WTC11 (cell line): ENCODE measurements at places on chromosomes 2 and 18. TPM values are rescaled to one million over a fixed set of nuclear protein-coding genes. Genes with fewer than 3 reads are reported as not detected.
A peak's percentile ranks its signal among the peaks of the same experiment; 100 is the strongest.

- peaks cover 27% of the 10 kb centered on the region for H3K4me1 ChIP-seq
- no peak overlapping the region for H3K4me3 ChIP-seq
- H3K36me3 ChIP-seq = peaks cover 18% of the 10 kb centered on the region
- no peak for DNase-seq
- H3K27me3 ChIP-seq = peaks cover 21% of the 10 kb centered on the region
- H3K27ac ChIP-seq = no peak overlapping the region
Measured at GRCh38 chr2:120258196-120258595, 5.5 kb downstream of the RALB start.

DNA sequence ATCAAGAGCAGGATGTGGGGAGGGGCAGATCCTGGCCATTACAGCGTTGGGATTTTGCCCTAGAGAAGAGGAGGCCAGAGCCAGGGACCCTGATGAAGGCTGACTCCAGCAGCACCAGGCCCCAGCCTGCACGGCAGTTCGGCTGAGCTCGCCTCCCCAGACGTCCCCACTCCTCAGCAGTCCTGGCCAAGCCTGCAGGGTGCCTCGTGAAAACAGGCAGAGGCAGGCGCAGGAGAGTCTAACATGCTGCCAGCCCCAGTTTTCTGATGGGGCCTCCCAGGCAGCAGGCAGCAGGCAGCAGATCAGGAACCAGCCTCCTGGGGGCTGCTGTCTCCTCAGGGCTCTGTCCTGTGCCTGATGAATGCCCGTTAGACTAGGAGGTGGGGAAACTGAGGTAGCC lies 19.7 kb upstream of the GLI2 start:
- H3K36me3 ChIP-seq = no peaks in the 10 kb centered on the region
- H3K4me3 ChIP-seq = no peak overlapping the region
- no peak overlapping the region for H3K27ac ChIP-seq
- peaks cover 38% of the 10 kb centered on the region for H3K4me1 ChIP-seq
- peaks cover 65% of the 10 kb centered on the region for H3K27me3 ChIP-seq

- peaks cover 9% of the 10 kb centered on the region for H3K4me1 ChIP-seq
- H3K27me3 ChIP-seq = 0 out of 2 replicates have a peak, but pooled peaks cover 2% of the 10 kb centered on the region
- no peak overlapping the region for H3K4me3 ChIP-seq
- no peak for DNase-seq
- H3K36me3 ChIP-seq = peaks cover 45% of the 10 kb centered on the region
Measured at GRCh38 chr2:237639836-237640220, 12.4 kb downstream of the LRRFIP1 start.

DNA sequence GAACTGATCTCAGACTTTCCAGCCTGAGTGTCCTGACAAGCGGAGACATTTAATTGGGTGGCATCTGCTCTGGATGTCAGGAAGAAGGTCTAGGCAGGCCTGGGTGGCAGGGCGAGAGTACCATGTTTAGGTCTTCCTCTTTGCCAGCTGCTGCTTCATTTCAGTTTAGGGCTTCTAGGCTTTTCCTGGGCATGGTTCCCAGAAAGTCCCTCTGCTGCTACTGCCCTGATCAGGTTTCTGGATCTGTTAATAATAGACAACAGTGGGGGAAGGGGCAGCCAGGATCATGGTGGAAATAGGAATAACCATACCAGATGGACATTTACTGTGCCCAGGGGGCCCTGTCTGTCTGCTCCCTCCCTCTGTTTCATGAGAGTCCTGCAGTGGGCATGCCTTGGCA lies 2.3 kb upstream of the PLCD4 start:
- DNase-seq = no peak
- peaks cover 4% of the 10 kb centered on the region; the same call in 1 of the 2 replicates for H3K4me1 ChIP-seq
- no peaks in the 10 kb centered on the region for H3K27me3 ChIP-seq
- no peaks in the 10 kb centered on the region for H3K36me3 ChIP-seq

GRCh38 chr2:63844616-63845015 lies 2.9 kb downstream of the UGP2 start:
- H3K4me3 ChIP-seq = peak overlapping the region; percentile 100
- peaks cover 45% of the 10 kb centered on the region for H3K36me3 ChIP-seq
- peaks cover 59% of the 10 kb centered on the region for H3K4me1 ChIP-seq
- H3K27me3 ChIP-seq = no peaks in the 10 kb centered on the region

DNA sequence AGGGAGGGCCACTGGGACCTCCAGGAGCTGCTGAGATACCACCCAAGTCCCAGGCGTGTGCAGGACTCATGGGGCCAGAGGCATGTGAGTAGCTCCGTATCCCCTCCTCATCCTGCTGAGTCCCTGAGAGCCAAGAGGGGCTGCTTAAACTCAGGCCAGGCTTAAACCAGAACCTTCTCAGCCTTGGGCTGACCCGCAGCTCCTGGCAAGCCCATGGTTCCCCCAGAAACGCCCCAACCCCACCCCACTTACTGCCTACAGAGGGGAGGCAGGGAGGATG lies 2.5 kb upstream of the NMUR1 start:
- H3K27ac ChIP-seq = no peak overlapping the region
- no peak for DNase-seq
- H3K4me3 ChIP-seq = no peak overlapping the region
- H3K36me3 ChIP-seq = no peaks in the 10 kb centered on the region
- peaks cover 10% of the 10 kb centered on the region; the same call in 1 of the 2 replicates for H3K4me1 ChIP-seq
- H3K27me3 ChIP-seq = peaks cover 32% of the 10 kb centered on the region

DNA sequence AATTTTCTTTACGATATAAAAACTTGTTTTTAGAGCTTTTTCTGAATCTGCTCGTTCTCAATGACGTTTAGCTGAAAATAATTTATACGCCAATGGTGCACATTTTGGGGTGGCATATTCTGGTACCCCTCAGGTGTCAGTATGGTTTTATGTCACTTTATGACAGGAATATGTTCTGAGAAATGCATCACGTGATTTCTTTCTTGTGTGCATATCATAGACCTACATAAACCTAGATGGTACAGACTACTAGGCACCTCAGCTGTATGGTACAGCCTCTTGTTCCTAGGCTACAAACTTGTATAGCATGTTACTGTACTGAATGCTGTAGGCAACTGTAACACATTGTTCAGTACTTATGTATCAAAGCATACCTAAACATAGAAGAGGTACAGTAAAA lies 68.2 kb downstream of the TMEM17 start:
- no peaks in the 10 kb centered on the region; the same call in 1 of the 2 replicates for H3K27me3 ChIP-seq
- no peak overlapping the region for H3K27ac ChIP-seq
- no peaks in the 10 kb centered on the region for H3K4me1 ChIP-seq
- H3K36me3 ChIP-seq = no peaks in the 10 kb centered on the region
- no peak for DNase-seq
- H3K4me3 ChIP-seq = no peak overlapping the region

GRCh38 chr2:156472686-156473085 lies 36.5 kb downstream of the GPD2 start:
- H3K27me3 ChIP-seq = no peaks in the 10 kb centered on the region
- peaks cover 2% of the 10 kb centered on the region; the same call in 1 of the 2 replicates for H3K36me3 ChIP-seq
- DNase-seq = no peak
- H3K27ac ChIP-seq = no peak overlapping the region
- H3K4me3 ChIP-seq = no peak overlapping the region
- peaks cover 24% of the 10 kb centered on the region for H3K4me1 ChIP-seq

GRCh38 chr2:226759768-226760167 lies 39.9 kb downstream of the IRS1 start:
- H3K27ac ChIP-seq = no peak overlapping the region
- peaks cover 37% of the 10 kb centered on the region for H3K4me1 ChIP-seq
- H3K27me3 ChIP-seq = no peaks in the 10 kb centered on the region
- no peak for DNase-seq

DNA sequence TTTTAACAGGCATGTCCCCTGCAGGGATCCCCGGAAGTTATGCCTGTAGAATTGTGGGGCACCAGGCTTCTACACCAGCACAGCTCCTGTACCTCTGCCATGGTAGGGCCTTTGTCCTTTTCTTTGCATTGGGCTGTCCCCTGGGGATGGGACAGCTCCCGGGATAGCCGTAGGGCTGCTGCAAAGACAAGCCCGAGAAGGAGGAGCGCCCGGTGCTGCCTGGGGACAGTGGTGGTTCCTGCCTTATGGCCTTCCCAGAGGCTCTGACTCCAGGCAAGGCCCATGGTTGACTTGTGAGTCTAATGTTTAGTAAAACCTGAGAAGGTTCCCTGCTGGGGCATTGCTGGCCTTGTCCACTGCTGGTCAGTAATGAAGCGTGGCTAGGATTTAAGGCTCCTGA lies 30.9 kb downstream of the TMEM37 start:
- no peaks in the 10 kb centered on the region for H3K36me3 ChIP-seq
- H3K4me3 ChIP-seq = no peak overlapping the region
- no peak overlapping the region for H3K27ac ChIP-seq

DNA sequence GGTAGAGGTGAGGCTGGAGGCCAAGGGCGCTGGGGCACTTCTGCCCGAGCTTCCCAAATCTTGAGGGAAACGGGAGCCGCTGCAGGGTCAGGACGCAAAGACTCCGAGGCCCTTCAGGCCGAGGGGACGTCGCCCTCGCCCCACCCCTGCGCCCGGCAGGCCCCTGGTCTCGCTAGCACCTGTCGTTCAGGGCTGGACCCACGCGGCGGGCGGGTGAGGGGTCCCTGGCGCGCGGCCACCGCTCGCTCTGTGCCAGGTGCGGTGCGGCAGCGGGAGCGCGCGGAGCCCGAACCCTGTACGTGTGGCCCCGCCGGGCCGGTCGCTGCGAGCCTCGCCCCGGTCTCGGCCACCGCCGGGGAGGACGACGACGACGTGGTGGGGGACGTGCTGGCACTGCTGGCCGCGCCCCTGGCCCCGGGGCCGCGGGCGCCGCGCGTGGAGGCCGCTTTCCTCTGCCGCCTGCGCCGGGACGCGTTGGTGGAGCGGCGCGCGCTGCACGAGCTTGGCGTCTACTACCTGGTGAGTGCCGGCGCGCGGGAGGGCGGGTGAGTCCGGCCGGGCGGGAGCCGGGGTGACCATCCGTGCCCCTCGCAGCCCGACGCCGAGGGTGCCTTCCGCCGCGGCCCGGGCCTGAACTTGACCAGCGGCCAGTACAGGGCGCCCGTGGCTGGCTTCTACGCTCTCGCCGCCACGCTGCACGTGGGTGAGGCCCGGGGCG lies 4.9 kb downstream of the ERFE start:
- no peak overlapping the region for H3K27ac ChIP-seq
- H3K4me1 ChIP-seq = peaks cover 6% of the 10 kb centered on the region
- peaks cover 52% of the 10 kb centered on the region for H3K27me3 ChIP-seq

DNA sequence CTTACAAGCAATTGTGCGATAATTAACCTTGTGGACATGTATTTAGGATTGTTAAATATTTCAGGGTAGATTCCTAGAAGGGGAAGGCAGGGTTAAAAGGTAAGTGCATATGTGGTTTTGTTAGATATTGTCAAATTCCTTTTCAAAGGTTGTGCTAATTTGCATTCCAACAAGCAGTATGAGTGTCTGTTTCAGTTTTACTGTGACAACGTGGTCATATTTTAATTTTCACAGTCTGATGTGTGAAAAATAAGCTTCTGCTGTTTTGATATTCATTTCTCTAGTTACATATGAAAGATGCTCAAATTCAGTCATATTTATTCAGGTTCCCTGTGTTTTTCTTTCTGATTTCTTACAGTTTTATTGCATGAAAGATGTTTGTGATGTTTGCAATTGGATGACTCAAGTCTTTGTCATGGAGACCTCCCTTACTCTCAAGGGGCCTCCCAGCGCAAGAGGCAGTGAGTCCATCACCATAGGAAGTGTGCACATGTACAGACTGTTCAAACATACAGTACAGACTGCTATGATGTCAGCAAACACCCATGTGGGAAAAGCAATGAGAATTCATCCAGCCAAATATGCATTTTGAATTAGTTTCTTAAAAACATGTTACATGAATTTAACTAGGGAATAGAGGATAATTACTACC lies 310.8 kb downstream of the GALR1 start:
- no peak overlapping the region for H3K27ac ChIP-seq
- no peaks in the 10 kb centered on the region for H3K4me1 ChIP-seq
- H3K4me3 ChIP-seq = no peak overlapping the region
- no peaks in the 10 kb centered on the region for H3K27me3 ChIP-seq

DNA sequence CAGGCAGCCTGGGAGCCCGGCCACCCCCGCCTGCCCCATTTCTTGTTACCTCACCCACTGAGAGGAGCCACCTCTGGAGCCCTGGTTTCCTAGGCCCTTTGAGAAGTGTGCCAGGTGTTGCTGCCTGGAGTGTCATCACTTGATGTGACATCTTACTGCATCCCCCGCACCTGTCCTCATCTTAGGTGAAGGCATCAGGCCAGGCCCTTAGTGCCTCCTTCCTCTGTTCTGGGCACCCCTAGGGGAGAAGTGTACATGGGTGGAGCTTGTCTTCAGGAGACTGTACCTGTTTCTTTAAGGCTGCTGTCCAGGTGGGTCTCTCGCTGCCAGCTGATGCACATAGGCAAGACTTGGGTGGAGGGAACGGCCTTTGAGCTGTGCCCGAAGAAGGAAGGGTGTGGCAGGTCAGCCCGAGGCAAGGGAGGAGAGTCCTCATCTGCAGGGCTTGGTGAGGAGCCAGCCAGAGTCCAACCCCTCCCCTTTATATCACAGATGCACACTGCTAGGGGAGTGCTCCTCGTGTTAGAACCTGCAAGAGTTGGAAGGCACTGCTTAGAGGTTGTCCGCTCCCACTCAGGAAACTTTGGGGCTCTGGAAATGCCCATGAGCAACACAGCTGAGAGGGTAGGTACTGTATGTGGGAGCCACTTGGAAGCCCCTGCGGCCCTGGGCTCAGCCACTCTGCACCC lies 45.9 kb downstream of the NCK2 start:
- DNase-seq = no peak
- no peak overlapping the region for H3K4me3 ChIP-seq
- no peaks in the 10 kb centered on the region for H3K36me3 ChIP-seq
- H3K4me1 ChIP-seq = peaks cover 70% of the 10 kb centered on the region

DNA sequence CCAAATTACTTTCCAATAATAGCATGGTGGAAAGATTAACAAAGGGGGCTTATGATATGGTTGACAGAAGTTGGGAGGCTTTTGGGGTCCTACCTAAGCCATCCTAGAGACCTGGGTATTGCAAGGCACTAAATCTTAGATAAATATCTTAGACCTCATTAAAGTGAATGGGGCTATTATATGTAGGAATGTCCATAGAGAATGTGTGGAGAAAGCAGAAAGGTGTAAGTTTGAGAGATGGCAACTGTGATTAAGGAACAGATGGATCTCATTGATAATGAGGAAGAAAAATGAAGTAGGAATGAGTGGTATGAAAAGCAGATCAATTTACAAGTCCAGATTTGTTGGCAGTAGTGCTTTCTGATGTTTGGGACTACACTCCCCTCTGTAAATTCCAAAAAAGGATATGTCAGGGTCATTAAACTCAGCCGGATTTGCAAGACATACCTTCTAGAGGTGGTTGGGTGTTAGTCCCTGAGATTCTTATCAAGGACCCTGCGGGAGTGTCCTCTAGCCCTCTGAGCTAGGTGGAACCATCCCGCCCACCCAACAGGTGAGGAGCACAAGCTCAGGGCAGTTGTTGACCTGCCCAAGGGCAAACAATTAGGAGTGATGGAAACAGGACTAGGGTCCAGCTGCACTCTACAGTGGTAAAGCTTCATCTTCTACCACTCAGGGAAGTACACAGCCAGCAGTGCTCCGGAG lies 12.1 kb downstream of the TCF7L1 start:
- no peaks in the 10 kb centered on the region for H3K27me3 ChIP-seq
- H3K4me1 ChIP-seq = peaks cover 56% of the 10 kb centered on the region
- H3K4me3 ChIP-seq = no peak overlapping the region
- no peak for DNase-seq
- H3K36me3 ChIP-seq = peaks cover 22% of the 10 kb centered on the region

GRCh38 chr2:240403396-240404104 lies 31.9 kb upstream of the GPC1 start:
- H3K36me3 ChIP-seq = no peaks in the 10 kb centered on the region
- no peak for DNase-seq
- no peak overlapping the region for H3K27ac ChIP-seq
- no peaks in the 10 kb centered on the region for H3K27me3 ChIP-seq
- no peak overlapping the region for H3K4me3 ChIP-seq

CNRIP1 gene
- 1.3 to 1.6 TPM (median 1.4 TPM) in 3 replicates for total RNA-seq

ALK gene
- total RNA-seq = 0.09 to 0.11 TPM in 2 of 3 replicates, not detected in the other

LOXHD1 gene
- total RNA-seq = 0.35 to 0.64 TPM (median 0.57 TPM) in 3 replicates

GCG gene
- total RNA-seq = 0.14 TPM in 1 of 3 replicates, not detected in the others

CABYR gene
- 12.9 to 19.3 TPM (median 16.1 TPM) in 3 replicates for total RNA-seq

CD226 gene
- total RNA-seq = 0.23 to 0.55 TPM (median 0.24 TPM) in 3 replicates

UPP2 gene
- total RNA-seq = not detected in 3 replicates
